Kidney capillary endothelial cell (primary cell): ENCODE measurements at places on chromosomes 12 and 14.

DNA sequence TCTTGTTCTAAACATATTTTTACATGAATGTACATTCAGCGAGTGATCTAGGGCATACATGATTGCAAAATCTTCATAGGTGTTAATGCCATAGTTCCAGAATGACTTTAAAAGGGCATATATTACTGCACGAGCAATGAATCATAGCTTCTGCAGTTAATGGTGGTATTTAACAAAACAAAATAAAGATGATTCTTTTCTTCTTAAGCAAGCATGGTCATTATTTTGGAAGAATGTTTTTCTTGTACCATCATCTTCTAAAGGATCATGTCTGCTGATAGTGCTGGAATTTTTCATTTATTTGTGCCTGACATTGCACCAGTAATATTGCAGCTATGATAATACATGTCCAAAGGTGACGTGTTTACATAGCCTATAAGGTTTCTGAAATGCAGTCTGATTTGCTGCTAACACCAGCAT lies 388.6 kb downstream of the CCDC91 start:
- DNase-seq = no peak

DNA sequence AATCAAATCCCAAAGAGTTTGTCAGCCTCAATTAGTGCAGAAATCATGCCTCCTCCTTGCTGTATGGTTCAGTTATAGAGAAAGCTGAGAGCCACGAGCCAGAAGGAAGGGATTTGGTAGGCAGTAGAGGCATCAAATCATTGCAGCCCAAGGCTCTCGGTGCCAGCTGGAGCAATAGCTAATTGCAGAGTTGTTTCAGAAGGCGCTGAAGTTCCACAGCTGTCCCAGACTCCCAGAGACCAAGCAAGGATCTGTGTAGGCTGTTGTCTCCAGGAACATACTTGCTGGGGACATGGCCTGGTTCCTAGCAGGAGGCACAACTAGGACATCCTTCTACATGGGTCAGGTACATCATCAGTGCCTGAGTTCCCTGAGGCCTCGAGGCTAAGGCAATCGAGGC lies 80.4 kb upstream of the WSCD2 start:
- no peak for DNase-seq

DNA sequence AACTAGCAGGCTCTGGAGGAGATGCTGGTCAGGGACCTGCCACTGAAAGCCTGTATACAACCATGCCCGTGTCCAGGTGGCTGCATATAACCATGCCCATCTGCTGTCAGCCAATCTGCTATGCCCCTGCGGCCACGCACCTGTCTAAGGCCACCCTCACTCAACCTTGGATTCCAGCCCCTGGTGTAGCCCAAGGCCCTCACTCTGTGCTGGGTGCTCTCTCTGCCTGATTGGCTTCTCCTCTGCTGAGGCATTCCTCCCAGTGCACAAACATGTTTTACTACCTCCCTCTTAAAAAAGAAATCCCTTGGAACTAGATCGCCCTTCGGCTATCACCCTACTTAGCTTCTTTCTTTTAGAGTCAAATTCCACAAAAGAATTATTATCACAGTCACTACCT lies 45.5 kb downstream of the ZFP36L1 start:
- DNase-seq = no peak

DNA sequence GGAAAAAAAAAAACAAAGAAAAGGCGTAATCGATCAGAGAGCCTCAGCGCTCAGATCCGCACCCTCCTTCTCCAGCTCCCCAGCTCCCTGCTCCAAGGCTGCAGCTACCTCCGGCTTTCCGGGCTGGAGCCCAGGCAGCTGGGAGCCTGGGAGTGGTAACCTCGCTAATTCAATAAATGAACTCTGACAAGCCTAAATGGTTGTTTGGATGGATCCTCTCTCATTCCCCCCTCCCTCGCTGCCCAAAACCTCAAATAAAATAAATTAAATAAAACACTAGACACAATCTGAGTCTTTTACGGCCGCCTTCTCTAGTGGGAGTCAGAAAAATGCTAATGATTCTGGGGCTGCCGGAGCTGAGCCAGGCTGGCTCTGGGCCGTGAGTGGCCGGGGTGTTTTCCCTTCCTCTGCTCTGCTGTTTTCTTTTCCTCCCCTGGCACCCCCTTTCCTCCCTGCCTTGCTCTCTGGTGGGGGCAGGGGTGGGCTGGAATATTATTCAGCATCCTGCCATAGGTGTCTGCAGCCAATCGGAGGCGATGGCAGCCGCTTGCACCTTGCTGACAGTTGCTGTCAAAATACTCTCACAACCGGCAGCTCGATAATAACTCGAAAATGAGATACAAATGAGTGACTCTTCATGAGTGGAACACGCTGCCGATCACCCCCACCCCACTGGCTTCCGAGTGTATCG lies 76.1 kb downstream of the RBM19 start:
- no peak for DNase-seq

- DNase-seq = no peak
Measured at GRCh38 chr14:79831195-79831892, 380.0 kb downstream of the DIO2 start.

- no peak for DNase-seq
Measured at GRCh38 chr14:38662781-38663180, 406.9 kb upstream of the CLEC14A start.

- DNase-seq = no peak
Measured at GRCh38 chr12:104083769-104084475, 19.6 kb downstream of the HCFC2 start.

GRCh38 chr12:124032265-124032886 lies 59.4 kb downstream of the ZNF664 start:
- peak; percentile 68 for DNase-seq

GRCh38 chr12:121574025-121574424 lies 6.8 kb downstream of the KDM2B start:
- DNase-seq = no peak

GRCh38 chr12:86264451-86265328 lies 8.5 kb upstream of the MGAT4C start:
- DNase-seq = no peak

DNA sequence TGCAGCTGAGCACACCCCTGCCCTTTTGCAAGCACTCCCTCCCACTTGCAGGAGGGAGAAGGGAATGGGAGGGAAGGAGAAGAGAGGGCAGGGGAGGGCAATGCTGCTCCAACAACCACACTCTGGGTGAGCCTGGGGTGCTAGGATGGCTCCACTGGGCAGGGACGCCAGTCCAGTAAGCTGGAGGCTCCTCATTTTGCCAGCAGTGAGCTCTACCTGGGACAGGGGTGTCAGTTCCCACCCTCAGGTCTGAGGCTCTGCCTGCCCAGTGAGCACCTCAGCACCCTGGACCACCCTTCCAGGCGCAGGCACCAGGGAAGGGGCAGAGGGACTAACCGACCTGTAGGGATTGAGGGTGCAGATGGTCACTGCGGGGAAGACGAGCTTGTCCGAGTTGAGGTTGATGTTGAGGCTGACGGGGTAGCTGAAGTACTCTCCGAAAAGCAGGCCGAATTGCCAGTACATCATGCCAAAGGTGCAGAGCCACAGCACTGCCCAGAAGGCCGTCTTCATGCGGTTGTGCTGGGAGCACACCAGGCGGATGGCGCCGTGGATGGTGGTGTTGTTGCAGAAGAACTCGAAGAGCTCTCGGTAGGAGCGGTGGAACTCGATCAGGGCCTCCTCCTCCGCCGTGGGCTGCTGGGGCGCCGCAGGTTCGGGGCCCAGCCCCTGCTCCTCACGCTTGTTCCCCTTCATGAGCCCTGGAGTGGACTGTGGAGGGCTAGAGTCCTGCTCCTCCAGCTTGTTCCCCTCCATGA lies 1.2 kb downstream of the SCNN1A start:
- DNase-seq = no peak

GRCh38 chr12:38409511-38409910 lies 92.9 kb downstream of the ALG10B start:
- no peak for DNase-seq
